NCI-H446 (cell line): ENCODE measurements at places on chromosomes 6 and 20.

- peak; percentile 78 for DNase-seq
Observed at GRCh38 chr6:26553264-26553634, 15.1 kb downstream of the HMGN4 start.

DNA sequence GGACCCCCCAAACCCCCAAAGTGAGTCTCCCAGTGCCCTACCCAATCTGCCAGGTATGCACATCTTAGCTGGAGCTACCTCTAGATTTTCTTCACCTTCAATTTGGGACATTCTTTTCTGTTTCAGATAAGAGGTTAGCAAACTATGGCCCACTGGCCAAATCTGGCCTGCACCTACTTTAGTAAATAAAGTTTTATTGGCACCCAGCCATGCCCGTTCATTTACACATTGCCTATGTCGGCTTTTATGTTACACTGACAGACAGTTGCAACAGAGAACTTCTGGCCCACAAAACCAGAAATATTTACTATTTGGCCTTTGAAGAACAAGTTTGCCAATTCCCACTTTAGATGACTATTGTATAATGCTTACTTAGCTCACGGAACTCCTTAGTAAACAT, 55.9 kb upstream of the STX16 start:
- DNase-seq = no peak

GRCh38 chr6:161333410-161333809, 59.5 kb upstream of the AGPAT4 start:
- no peak for DNase-seq

DNA sequence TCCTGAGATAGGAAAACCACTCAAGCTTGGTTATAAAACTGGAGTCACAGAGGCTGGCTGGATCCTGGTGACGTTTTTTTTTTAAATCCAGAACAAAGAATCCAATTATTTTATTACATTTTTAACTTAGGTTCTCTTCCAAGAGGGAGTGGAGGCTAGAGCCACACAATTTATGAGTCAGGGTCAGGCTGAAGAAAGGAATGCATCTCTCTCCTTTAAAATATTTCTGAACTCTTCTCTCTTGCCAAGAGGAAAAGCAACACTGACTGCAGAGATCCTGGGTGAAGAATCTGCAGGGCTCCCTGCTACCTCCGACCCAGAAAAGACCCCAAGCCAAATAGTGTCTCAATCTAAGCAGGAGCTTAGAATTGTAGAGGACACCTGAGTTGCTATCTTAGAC, 88.5 kb upstream of the SSTR4 start:
- no peak for DNase-seq

DNA sequence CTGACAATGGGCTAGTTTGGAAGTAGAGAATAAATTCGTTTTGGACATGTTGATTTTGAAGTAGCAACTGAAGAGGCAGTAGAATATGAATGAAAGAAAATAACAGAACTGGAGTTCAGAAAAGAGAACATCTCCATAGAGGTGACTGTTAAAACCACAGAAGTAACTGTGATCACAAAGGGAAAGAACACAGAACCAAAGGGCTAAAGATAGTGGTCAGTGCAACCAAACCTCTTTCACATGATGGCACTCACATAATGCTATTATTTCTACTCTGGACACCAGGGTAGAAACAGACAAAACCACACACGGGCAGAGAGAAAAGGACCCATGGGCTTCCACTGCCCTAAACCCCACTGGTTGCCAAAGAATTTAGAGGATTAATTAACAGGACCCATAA, 58.5 kb downstream of the CDK19 start:
- no peak for DNase-seq

- no peak for DNase-seq
Observed at GRCh38 chr6:130602151-130602770, 224.9 kb upstream of the SMLR1 start.

- DNase-seq = no peak
Observed at GRCh38 chr6:106256201-106256968, 69.2 kb downstream of the ATG5 start.

DNA sequence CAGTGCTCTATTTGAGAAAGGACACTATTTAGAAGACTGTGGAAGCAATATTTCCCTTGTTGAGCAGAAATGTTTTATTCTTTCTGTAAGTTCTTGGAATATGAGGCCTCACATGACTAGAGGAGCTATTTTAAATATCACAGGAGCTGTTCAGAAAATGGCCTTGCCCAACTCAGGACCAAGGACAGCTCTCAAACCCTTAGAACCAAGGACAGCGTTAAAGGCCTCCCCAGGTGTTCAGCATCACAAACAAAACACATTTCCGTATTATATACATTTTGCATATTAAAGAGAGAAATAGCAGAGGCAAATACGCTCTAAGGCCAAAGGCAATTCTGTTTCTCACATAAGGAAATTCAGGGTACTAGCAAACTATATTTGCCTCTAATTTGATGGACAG, 631.4 kb downstream of the CDH26 start:
- no peak for DNase-seq

GRCh38 chr6:26064619-26065257, 22.5 kb upstream of the HFE start:
- peak; percentile 58 for DNase-seq

GRCh38 chr6:15498640-15499039, 164.2 kb downstream of the DTNBP1 start:
- DNase-seq = no peak

DNA sequence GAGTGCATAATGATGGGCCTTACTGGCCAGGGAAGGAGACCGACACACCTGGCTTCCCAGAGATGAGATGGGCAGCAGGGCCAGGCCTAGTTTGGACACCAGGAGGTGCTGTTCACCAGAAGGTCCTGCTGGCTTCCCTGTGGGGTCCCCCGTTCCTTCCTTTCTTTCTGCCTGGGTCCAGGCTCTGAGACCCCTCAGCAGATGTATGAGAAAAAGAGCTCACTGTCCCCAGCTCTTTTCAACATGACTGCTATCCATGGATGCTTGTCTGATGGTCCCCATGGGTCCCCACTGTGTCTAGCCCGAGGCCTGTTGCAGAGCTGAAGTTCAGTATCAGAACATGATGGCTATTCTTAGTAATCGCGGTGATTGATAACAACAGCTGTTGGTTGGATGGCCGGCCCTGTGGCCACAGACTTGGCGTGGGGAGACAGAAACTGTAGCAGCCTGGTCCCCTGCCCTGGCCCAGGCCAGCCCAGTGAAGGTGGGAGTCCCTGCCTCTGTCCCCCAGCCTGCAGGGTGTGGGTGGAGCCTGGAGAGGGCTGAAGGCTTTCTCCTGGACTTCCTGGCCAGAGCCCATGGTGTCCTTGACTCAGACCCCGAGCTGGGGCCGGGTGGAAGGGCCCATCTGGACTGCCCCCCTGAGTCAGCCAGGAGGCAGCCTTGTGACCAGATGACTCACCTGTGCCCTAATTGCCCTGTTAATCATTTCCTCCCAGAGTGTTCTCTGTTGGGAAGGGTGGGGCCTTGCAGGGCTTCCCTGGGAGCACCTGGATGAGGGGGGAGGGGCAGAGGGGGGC, 9.9 kb upstream of the BAK1 start:
- DNase-seq = peak; percentile 34

- DNase-seq = no peak
Observed at GRCh38 chr20:51470907-51471411, 71.6 kb downstream of the NFATC2 start.

- DNase-seq = no peak
Observed at GRCh38 chr6:165769884-165770283, 106.8 kb upstream of the PDE10A start.

DNA sequence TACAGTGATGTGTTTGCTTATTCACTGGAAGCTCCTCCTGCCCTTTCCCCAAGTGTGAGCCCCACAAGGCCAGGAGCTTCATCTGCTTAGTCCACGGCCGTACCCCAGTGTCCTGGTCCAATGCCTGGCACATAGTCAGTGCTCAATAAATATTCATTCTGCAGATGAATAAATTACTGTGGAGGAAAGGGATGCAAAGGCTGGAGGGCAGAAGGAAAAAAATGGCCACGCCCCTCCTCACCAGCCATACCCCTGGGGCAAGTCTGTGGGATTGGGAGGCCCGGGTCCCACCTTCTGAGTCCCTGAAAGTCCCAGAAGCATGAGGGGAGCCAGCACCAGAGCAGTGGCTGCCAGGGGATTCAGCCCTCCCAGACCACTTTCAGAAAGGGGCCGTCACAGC, 65.5 kb downstream of the GRM4 start:
- DNase-seq = no peak

DNA sequence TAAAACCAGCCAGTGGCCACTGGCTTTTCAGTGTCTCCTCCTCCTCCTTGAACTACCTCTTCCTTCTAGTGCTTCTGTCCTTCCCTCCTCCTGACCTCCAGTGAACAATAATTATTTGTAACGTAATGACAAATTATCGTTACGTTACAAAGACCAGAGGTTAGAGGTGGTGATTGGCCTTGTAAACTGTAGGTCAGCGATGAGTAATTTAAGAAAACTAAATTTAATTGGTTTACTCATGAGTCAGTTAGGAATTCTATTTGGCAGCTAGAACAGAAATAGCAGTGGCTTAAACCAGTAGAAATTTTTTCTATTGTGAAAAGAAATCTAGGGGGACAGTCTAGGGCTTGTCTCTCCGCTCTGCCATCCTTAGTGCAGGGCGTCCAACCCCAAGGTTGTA, 38.8 kb downstream of the PPARD start:
- no peak for DNase-seq

- no peak for DNase-seq
Observed at GRCh38 chr20:25336561-25337422, 53.8 kb downstream of the ABHD12 start.

DNA sequence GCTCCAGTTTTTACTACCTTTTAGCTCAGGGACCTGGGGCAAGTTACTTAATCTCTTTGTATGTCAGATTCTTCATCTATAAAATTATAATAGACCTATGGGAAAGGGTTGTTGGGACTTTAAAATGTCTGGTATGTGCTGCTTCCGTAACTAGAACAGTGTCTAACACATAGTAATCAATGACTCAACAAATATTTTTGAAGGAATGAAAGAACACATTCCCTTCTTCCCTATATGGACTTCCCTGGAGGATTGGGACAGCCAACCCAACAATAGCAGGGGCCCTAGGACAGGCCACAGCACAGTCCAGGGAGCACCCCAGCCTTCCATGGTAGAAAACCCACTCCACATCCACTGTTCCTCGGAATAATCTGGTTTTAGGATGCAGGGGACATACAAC, 50.7 kb upstream of the TPD52L1 start:
- no peak for DNase-seq

- DNase-seq = peak; percentile 19
Observed at GRCh38 chr6:6556161-6556737, 32.3 kb upstream of the LY86 start.

- DNase-seq = no peak
Observed at GRCh38 chr6:77786935-77787629, 134.2 kb downstream of the MEI4 start.

- DNase-seq = no peak
Observed at GRCh38 chr20:24970754-24971153, 21.7 kb downstream of the CST7 start.

DNA sequence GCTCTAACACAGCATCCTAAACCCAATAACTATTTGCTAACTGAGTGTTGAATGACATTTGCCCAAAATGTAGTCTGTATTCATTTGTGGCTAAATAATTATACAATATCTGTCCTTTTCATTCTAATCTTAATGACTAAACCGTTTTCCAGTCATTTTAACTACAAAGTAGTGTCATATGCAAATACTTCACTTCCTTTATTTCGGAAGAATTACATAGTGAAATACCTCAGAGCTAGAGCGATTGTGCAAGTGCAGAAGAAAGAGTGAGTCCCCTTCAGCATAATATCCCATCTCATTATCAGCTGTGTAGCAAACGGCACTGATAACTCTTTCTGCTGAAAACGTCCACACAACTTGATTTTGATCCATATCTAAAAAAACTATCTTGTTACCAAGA, 66.2 kb downstream of the ROS1 start:
- no peak for DNase-seq

DNA sequence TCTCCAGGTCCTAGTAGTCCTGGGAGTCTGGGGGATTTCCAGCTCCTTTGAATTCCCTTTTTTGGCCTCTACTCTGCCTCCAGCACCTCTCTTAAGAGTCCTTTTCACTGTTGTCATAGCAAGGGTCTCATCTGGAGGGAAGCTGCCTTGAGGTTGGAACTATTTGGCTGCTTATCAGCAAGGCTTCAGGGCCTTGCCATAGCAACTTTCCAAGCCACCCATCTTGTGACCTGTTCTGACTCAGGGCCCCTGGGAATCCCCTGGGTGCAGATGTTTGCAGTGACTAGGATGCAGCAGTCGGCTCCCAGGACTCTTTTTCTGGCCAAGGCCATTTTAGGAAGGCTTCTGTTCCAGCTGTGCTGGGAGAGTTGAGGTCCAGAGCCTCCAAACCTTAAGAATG, 12.4 kb downstream of the PKIG start:
- DNase-seq = no peak

DNA sequence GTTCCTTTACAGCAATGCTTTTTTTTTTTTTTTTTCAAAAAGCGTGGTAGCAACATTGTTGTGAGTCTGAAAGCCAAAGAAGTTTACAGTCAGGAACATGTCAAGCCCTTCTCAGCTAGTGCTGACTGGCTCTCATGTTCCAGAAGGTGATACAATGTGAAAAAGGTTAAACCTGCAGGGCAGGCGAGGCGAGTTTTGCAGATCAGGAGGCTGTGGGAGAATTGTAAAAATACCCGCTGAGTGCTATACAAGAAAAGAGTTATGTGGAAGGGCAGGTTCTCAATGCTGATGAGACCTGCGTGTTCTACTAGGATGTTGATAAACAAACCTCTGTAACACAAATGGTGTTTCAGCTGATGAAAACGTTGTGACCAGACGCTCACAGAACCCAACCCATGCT, 30.9 kb upstream of the RPP40 start:
- DNase-seq = no peak

GRCh38 chr20:20780127-20780824, 67.8 kb upstream of the RALGAPA2 start:
- DNase-seq = peak; percentile 73

GRCh38 chr6:110628330-110628729, 151.9 kb upstream of the SLC22A16 start:
- no peak for DNase-seq

GRCh38 chr6:151096691-151097606, 142.8 kb upstream of the AKAP12 start:
- no peak for DNase-seq

- no peak for DNase-seq
Observed at GRCh38 chr6:7550433-7550801, 8.9 kb downstream of the DSP start.

GRCh38 chr6:151488226-151488625, 5.6 kb upstream of the CCDC170 start:
- no peak for DNase-seq

GRCh38 chr20:3777716-3778629, 3.3 kb downstream of the SPEF1 start:
- DNase-seq = no peak

DNA sequence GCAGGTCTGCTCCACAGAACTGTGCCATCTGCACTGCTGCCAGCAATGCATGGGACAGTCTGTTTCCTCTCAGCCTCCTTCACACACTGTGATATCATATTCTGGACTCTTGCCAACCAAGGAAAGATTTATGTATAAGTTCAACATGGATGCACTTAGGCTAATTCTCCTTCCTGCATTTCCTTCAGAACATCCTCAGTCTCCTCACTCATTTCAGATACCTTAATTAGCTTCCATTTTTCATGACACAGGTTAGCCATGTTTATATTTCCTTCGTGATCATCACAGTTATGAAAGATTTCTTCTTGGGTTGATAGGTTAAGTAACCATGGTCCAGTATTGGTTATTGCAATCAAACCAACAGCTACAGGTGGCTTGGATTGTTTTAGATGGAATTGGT, 46.4 kb upstream of the DDR1 start:
- peak; percentile 77 for DNase-seq

GRCh38 chr20:418858-419365, 10.8 kb downstream of the RBCK1 start:
- DNase-seq = no peak
